ENCODE measurements at places on chromosomes 11 and 22.

GRCh38 chr11:59523541-59523940 lies 12.2 kb downstream of the OR4D9 start:
- peak; percentile 27 for DNase-seq

- peak; percentile 41 for DNase-seq
Observed at GRCh38 chr11:121588747-121589146, 136.0 kb upstream of the SORL1-AS1 start.

- no peak for DNase-seq
Observed at GRCh38 chr22:47678048-47678447, 915.6 kb downstream of the TBC1D22A start.

DNA sequence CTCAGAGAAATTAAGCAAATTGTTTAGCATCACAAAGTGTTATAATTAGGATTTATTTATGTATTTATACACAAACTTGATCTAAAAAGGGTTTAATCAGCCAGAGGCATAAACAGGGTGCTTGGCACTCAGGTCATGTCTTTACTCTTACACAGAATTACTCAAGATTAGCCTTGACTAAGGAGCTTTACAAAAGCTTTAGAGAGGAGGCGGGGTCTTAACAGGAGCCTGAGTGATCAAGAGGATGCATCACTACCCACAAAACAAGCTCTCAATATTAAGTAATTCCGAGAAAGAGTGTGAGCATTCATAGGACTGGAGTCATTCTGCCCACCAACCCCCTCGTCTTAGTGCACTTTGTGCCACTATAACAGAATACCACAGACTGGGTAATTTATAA lies 103.0 kb downstream of the SPATA19 start:
- no peak for DNase-seq

GRCh38 chr22:17237038-17237668 lies 17.9 kb upstream of the ADA2 start:
- peak; percentile 66 for DNase-seq

- peak; percentile 39 for DNase-seq
Observed at GRCh38 chr22:41478891-41479521, 10.1 kb downstream of the ACO2 start.

GRCh38 chr11:92246630-92247029 lies 22.0 kb downstream of the FAT3 start:
- DNase-seq: no peak

Measured in NB4 (cell line).